Islet precursor cell (in vitro differentiated cells): ENCODE measurements at places on chromosomes 3 and 15.

DNA sequence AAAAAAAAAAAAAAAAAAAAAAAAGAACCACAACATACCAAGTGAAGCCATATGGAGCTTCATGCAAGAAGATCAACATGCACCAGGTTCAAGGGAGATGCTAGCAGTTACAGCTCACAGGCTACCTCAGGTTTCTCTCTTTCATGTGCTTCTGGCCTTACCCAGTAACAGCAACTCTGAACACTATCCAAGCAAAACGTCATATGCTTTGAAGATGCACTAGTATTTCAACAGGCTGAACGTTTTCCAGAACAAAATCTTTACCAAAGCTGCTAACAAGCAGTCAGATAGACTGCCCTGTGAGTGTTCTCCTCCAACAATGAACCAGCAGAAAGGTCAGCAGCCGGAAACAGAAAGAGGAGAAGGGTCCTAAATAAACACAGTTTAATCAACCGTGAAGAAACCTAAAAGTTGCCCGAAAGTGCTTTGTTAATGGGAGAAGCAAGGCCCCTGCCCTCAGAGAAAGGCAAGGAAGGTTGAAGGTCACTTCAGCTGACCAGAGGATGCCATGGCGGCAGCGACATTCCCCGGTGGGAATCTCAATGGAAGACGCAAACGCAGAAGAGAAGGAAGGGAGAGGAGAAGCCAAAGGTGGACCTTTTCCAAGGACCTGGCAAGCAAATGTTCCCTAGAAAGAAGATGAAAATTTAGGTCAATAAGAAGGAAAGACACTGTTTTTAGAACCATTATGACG lies 80.1 kb downstream of the CCNL1 start:
- DNase-seq = no peak

- DNase-seq = no peak
These were observed 15.8 kb downstream of the APBA2 start for GRCh38 chr15:28901587-28901980.

GRCh38 chr15:63596676-63597037 lies 530 bp upstream of the FBXL22 start:
- DNase-seq = no peak

- no peak for DNase-seq
These were observed 210.2 kb downstream of the OSBPL10 start for GRCh38 chr3:31770822-31771326.

DNA sequence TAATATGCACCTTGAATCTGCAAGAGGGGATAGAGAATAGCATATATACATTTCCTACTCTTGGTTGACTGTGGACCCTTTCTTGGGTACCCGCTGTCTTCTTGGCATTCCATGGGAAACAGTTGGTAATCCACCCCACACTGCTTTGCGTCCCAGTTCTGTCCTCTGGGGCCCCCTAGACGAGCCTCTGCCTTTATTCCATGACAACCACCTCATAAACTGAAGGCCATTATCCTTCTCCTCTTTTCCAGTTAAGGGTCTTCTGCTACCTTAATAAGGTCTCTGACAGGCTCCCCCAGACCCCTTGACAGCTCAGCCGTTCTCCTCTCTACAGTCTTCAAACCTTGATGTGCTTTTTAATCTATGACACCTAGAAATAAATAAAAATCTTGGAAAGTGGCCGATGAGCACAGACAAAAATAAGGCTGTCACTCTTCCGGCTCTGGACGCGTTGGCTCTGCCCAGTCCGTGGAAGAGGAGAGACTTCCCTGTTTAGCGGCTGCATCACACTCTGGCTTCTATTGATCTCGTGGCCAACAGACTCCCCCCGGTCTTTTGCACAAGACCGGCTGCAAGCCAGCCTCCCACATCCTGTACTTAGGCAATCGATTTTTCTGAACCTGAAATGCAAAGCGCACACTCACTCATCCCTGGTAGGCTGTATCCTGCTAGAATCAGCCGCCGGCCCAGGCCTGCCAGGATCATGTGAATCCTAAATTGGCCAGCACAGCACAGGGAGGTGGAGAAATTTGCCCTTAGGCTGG lies 251.0 kb upstream of the TLE3 start:
- DNase-seq = peak; percentile 95

DNA sequence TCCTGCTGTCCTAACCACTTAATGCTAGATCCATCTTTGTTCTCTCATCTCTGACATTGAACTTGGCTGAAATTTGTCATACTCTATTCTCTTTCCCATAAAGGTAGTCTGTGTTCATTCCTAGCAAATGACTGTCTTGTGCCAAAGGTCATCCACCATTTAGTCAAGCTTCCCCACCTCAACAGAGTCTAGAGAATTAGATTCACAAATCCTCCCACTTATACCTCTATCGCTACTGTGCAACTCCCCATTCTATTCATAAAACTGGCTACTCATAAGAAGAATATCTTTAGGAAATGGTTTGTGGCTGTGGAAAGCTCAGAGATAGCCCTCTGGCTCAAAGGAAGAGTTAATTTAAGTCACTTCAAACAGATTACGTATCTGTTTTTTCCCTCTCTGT lies 59.7 kb upstream of the MBNL1 start:
- DNase-seq = no peak
